ENCODE measurements at places on chromosomes 13 and 19.

DNA sequence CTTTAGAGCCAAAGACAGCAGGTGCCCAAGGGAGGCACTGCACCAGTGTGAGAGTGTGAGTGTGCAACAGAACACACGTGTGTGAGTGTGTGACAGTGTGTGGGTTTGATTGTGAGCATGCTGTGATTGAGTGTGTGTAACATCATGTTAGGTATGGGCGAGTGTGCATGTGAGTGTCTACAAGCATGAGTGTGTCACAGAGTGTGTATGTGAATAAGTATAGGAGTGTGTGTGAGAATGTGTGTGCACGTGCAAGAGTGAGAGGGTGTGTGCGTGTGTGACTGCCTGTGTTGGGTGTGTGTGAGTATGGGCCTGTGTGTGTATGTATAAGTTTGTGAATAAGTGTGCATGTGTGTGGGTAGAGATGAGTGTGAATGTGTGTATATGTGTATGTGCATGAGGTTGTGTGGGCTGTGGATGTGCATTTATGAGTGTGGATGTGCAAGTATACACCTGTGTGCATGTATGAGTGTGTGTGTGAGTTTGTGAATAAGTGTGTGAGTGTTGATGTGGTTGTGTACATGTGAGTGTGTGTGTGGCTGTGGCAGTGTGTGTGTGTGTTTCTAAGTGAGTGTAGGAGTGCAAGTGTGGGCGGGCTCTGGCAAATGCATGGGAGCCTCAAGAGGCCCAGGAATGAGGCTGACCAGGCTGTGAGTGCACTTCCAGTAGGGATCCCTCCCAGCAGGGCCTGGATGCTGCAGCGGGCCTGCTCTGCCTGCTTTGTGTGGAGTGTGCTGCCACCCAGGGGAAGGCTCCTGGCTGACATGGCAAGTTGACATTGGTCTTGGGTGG is 198.4 kb downstream of the COL4A1 start:
- DNase-seq: no peak

- no peak for DNase-seq
Measured at GRCh38 chr13:70170689-70171088, 62.4 kb upstream of the KLHL1 start.

DNA sequence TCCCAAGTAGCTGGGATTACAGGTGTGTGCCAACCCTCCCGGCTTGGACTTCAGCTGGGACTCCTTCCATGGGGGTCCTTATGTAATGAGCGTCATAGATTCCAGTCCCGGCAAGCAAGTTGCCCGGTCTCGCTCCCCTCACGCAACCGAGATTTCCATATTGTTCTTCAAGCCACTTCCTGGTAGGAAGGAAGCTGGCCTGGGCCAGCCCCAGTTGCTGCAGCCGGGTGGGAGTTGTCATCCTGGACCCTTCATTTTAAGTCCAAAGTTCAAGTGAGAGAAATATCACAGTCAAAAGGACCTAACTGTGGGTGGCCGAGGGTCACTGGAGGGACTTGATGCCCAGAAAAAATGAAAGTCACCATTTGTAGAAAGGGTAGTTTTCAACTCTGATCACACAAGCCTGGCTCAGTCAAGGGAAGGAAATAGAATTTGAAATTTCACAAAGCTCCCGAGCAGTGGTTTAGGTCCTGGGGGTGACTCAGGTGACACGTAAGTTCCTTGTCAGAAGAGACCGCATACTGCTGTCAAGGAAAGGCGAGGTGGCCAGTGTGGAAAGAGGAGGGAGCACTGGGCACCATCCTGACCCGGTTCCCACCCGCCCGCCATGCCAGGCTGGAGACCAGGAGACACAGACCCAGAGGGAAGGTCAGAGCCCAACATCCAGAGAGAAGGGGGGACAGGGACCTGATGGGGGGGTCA is 5.3 kb downstream of the FGF21 start:
- no peak for DNase-seq

- DNase-seq: no peak
Measured at GRCh38 chr19:55076321-55076720, 652 bp downstream of the EPS8L1 start.

- DNase-seq: no peak
Measured at GRCh38 chr13:75393839-75394520, 88.0 kb downstream of the TBC1D4 start.

DNA sequence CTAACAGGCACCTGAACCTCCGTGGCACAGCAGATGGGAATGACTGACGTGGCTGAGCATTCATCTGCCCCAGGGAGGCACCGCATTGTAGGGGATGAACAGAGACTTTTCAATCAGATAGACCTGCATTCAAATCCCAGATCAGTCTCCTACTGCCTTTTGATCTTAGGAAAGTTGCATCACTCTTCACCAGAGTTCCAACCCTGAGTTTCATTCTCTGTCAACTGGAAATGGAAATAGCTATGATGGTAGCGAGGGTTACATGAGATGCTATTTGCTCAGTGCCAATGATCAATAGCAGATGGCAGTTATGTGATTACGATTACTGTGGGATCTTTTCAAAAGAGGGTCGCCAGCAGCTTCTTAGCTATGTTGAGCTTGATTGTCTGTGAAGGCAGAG is 189.3 kb upstream of the RFC3 start:
- DNase-seq: no peak

DNA sequence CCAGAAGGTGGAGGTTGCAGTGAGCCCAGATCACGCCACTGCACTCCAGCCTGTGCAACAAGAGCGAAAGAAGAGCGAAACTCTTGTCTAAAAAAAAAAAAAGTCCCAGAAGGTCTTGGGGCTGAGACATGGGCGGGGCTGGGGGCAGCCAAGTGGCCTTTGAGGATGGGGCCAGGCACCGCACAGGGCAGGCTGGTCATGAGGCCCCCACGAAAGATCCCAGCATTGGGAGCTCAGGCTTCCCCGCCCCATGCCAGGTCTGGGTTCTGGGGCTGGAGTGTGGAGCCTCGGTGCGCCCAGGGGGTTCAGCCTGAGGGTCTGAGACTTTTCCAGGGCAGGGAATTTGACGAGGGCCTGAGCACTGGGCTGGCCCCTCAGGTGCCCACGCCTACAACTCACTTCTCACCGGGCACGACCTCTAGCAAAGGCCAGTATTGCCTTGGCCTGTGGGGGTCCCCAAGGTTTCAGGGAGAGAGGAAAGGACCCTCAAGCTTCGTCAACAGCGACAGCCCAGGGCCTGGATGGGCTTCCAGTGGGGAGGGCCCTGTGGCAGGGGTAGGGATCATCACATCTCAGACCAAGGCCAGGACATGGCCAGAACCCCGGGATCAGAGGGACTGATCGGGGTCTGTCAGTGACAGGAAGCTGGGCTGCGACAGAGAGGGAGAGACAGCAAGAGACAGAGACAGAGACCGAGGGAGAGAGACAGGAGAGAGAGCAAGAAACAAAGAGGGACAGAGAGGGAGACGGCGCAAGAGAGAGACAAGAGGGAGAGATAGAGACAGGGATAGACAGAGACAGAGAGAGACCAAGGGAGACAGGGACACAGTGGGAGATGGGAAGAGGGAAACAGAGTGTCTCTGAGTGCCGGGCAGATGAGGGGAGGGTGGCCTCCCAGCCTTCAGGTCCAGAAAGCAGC is 7.5 kb upstream of the MEX3D start:
- no peak for DNase-seq

GRCh38 chr13:46320406-46320805 is 66.6 kb downstream of the RUBCNL start:
- DNase-seq: no peak

GRCh38 chr19:29878973-29879654 is 62.9 kb upstream of the URI1 start:
- no peak for DNase-seq

GRCh38 chr19:3034656-3035541 is 5.8 kb upstream of the TLE2 start:
- DNase-seq: no peak

DNA sequence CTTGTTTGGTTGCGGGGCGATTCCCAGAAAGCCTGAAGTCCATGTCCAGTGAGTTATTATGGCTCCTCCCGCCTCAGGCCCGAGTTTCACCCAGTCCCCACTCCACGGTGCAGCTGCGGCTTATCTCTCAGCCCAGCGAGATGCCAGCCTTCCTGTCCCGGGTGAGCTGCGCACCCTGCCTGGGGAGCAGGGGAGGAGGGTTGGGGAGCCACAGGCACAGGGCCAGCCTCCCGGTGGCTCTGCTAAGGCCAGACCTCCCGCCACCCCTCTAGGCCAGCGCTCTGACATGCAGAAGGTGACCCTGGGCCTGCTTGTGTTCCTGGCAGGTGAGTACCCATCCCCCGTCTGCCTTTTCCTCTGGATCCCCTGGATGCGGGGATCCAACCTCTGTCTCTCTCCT is 3.5 kb downstream of the FXYD3 start:
- DNase-seq: no peak

DNA sequence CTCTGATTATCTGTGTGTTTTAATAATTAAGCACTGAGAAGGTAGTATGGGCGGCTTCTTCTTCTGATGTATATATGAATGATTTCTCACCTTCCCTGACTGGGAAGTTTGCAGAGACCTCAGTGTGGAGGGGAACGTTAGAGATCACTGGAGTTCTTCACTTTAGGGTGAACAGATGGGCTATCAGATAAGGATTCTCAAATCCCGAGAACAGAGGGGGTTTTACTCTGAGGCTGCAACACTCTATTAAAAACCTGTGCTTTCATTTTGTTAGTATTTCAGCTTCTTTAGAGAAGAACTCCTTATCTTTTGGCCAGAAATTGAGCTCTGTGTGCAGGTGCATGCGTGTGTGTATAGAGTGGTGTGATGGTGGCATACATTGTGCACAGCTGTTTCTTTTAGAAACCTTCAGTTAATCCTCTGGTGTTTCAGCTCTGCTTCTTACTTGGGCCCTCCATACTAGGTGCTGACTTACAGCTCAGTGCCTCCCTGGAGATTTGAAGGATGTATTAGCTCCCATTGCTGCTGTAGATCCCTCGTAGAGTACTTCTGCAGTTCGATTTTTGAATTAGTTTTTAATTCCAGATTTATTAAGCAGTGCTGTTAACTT is 45.3 kb upstream of the PCDH9 start:
- DNase-seq: no peak
